Cardiac septum (tissue), 1 donor: ENCODE measurements at places on chromosomes 1 and 21. TPM values are rescaled to one million over a fixed set of nuclear protein-coding genes. Genes with fewer than 3 reads are reported as not detected.

Gene SYTL1
- 0.65 TPM for total RNA-seq

Gene LCE2B
- total RNA-seq, result not detected

Gene IL20
- total RNA-seq, result not detected

Gene MFSD2A
- total RNA-seq, result 1.00 TPM

Gene HSF2BP
- not detected for total RNA-seq

Gene CYP2J2
- 160 TPM for total RNA-seq

Gene RAB25
- not detected for total RNA-seq

Gene LCE1A
- not detected for total RNA-seq

Gene GPR89B
- 6.2 TPM for total RNA-seq

Gene MAEL
- 4.3 TPM for total RNA-seq

Gene KCNK2
- total RNA-seq, result 0.11 TPM

Gene CAPZA1
- total RNA-seq, result 35.3 TPM

Gene RIMS3
- 0.67 TPM for total RNA-seq

Gene BCL2L15
- not detected for total RNA-seq

Gene HPDL
- total RNA-seq, result not detected

Gene LRRN2
- 1.6 TPM for total RNA-seq

Gene ANGPTL3
- not detected for total RNA-seq

Gene ABCA4
- 0.19 TPM for total RNA-seq
